NT2/D1 (cell line): ENCODE measurements at places on chromosomes 3 and 15.

DNA sequence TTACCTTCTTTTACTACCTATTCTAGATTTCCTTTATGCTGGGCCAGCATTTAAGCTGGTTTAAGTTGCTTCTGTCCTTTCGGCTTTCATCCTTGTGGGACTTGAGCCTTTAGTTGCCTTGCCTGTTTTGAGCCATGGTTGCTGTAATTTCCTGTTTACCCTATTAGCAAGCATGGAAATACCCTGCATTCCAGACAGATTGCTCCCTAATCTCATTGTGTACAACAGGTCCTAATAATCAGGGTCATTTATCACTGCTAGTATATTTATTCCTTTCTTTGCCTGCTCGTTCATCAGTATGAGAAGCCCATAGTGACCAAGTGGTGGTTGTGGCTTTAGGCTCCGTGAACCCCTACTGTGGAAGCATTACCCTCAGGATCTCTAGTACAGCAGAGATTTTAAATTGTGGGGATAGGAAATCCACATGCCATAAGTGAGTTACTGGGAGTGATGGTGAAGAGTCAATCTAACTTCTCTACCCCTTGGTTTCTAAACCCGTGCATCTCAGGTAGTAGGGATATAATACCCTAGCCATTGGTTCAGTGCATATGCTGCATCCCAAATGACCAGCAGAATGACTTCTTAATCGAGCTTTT, 31.9 kb downstream of the NCK1 start:
- DNase-seq, result peak; percentile 5

DNA sequence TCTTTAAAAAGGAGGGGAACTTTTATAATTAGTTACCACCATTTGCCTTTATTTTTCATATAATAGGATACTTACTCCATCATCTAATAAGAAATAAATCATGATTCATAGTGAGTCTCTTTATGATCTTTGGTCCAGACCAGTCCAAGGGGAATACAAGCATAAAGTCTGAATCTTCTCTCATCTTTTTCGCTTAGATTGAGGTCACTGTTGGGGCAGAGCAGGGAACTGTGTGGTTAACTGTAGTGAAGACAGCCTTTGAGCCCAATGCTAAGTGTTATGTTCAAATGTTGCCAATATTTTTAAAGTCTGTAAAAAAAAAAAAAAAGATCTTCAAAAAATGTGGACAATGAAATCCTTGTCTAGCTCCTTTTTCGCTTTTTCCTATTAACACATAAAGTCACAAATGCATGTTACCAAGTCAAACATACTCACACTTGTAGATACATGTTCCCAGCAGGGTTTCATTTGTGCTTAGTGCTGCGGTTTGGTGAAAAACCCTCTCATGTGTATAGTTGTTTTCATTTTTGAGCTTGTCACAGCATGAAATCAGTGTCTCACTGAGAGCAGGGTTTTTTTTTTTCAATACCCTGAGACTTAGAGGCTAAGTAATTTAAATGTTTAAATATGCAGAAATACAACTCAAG, 72.1 kb downstream of the EPHA3 start:
- no peak for DNase-seq

DNA sequence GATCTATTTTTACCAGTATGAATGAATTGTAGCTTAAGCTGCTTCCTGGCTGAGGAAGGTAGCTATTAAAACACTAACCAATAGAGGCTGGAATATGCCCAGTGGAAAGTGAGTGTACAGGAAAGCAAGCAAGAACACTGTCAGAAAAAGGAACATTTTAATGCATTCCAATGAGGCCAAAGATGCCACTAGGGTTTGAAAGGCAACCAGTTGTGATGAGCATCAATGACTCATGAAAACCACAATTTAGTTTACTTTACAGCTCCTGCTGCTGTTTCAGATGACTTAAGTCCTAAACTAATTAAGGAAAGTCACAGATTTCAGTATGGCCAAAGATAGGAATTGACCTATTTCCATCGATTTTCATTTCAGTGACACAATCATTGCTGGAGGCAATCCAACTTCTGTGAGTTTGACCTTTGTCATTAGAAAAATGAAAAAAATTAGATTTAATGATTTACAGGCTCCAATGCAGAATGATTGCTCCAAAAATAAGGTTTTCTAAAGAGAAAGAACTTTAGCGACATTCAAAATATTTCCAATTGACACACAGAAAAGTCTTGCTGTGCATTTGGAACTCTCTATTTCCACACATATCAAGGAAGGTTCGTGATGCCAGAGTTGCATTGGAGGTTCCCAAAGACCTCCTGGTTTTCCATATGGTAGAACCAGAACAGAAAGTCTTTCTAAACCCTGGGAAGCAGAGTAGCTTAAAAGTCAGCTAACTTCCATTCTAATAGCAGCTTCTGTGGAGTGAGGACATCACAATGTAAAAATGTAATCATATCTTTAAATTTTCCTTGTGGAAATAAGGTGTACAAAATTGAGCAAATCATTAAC, 103.0 kb downstream of the SUCNR1 start:
- no peak for DNase-seq

GRCh38 chr3:153400641-153401040, 238.6 kb downstream of the RAP2B start:
- DNase-seq, result no peak

DNA sequence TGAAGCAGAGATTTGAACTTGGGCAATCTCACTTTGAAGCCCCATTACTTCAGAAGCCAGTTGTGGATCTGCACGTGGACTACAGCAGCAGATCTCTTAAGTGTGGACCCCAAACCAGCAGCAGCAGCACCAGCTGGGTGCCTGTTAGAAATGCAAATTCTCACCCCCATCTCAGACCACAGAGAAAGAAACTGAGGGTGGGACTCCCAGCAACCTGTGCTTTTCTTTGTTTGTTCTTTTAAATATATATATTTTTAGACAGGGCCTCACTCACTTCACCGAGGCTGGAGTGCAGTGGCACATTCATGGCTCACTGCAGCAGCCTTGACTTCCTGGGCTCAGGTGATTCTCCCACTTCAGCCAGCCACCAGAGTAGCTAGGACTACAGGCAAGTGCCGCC, 53.2 kb downstream of the SLTM start:
- DNase-seq, result no peak
